Stimulated activated CD8-positive, alpha-beta memory T cell treated with anti-CD3 and anti-CD28 coated beads, Interleukin-15, amount 100 ng/mL, for 1 hour (primary cell): ENCODE measurements at places on chromosomes 13 and 19.

GRCh38 chr13:62799931-62800436 is 1384.3 kb upstream of the PCDH20 start:
- no peak for DNase-seq

GRCh38 chr13:113668491-113668971 is 1.5 kb downstream of the GRK1 start:
- no peak for DNase-seq

- no peak for DNase-seq
Measured at GRCh38 chr19:13460045-13460444, 46.2 kb downstream of the CACNA1A start.

GRCh38 chr19:6828698-6829633 is 56.5 kb downstream of the VAV1 start:
- no peak for DNase-seq

- DNase-seq = no peak
Measured at GRCh38 chr19:15837221-15837731, 21.8 kb upstream of the OR10H1 start.
